ENCODE measurements at places on chromosomes 5 and 9.

GRCh38 chr5:154207204-154207603 lies 16.7 kb downstream of the GALNT10 start:
- no peak for DNase-seq

DNA sequence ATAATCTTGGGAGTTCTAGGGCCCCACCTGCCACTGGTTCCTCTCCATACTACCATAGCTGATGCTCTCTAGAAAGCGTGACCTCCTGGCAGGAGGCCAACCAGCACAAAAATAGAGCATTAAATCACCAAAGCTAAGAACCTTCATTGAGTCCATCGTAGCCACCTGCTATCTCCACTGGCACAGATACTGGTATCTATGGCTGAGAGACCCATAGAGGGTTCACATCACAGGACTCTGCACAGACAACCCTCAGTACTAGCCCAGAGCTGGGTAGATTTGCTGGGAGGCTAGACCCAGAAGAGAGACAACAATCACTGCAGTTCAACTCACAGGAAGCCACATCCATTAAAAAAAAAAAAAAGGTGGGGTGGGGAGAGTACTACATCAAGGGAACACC lies 509.1 kb downstream of the DTWD2 start:
- no peak for DNase-seq

DNA sequence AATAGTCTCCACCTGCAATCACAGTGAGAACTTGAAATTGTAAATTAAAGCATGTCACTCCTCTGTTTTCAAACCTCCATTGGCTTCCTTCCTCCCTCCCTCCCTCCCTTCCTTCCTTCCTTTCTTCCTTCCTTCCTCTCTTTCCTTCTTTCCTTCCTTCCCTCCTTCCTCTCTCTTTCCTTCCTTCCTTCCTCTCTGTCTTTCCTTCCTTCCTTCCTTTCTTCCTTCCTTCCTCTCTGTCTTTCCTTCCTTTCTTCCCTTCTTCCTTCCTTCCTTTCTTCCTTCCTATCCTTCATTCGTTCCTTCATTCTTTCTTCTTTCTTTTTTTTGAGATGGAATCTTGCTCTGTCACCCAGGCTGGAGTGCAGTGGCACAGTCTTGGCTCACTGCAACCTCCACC lies 595.0 kb upstream of the ZNF608 start:
- no peak for DNase-seq

DNA sequence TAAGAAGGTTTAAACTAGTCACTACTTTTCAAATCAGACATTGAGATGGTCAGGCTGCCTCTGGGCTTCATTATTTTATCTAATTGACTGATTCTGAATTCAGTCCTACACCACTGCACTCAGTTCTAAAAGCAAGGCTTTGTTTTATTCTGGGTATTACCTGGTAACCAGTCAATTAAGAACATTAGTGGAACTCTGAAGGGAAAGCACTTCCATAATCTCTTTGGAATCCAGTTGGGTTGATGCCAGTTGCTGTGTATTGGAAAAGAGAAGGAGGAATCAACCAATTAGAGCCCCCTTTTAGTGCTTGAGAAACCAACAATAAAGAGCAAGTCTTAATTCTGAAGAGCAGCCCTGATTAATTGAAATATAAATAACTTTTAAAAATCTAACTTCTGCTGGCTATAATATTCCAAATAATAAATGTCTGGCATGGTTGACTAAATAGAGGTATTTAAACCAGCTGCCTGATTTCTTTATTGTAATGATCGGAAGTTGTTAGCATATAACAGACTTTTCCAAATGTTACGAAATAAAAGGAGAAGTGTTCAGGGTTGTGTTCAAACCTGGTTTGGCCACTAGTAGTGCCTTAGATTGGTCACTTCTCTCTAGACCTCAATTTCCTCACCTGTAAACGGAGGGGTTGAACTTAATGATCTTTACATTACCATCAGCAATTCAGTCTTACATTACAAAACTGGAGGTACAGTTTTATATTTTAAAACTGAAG lies 32.0 kb downstream of the CPEB4 start:
- no peak for DNase-seq

DNA sequence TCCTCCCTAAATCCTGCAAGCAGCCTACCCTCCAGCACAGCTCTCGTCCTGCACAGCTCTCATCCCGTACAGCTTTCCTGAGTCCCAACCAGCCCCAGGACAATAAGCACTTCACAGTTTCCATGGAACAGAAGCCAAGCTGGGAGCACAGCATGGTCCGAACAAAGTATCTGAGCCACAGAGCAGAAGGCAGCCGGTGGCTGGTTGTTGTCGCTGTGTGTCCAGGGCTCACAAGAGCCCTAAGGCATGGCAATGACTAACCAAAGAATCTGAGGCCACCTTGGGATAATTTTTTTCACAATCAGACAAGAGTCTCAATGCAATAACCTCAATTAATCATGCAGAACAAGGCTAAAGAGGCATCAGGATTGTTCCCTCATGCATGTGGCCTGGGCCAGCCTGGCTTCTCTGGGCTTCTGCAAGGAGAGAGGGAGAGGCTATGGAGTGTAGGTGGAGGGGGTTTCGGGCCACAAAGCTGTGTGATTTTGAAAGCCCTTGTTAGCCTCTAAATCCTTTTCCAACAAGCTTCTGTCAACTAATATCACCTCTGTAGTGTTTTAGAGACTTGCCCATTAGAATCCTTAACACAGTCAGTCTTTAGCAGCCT lies 323.4 kb downstream of the PIK3R1 start:
- no peak for DNase-seq

- no peak for DNase-seq
Observed at GRCh38 chr5:159257007-159257406, 6.1 kb upstream of the UBLCP1 start.

- peak; percentile 76 for DNase-seq
Observed at GRCh38 chr9:130766021-130766926, 68.8 kb upstream of the ABL1 start.

DNA sequence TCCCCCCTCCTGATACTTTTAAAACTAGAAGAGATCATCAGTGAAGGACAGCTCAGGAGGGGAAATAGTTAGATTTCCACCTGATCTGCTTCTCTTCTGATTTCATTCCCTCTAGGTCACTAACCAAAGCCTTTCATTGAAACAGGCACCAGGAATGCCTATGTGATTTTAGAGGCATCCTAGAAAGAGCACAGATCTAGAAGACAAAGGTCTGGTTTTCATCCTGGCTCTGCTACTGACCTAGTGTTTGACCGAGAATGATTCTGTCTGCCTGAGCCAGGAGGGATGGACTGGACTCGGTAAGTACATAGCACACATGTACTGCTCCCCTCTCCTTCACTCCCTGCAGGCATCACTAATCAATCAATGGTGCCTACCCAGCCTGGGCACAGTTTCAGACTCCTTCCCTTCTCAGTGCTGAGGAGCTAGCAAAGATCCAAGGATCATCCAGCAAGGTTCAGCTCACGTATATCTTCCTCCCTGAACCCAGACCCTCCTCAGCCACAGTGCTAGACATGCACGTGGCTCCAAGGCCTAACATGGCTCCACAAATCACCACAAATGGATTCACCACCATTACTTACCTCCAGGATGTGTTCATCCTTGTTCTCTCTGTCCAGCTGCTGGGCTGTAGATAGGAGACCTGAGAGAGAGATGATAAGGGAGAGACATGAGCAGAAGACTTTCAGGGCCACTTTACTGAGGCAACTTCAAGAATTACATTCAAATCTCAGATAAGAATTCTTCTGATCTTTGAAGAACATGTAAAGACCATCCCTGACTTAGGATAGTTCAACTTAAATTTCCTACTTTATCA lies 35.2 kb downstream of the FAT2 start:
- peak; percentile 29 for DNase-seq

- DNase-seq = no peak
Observed at GRCh38 chr5:159132429-159133040, 32.8 kb upstream of the EBF1 start.

DNA sequence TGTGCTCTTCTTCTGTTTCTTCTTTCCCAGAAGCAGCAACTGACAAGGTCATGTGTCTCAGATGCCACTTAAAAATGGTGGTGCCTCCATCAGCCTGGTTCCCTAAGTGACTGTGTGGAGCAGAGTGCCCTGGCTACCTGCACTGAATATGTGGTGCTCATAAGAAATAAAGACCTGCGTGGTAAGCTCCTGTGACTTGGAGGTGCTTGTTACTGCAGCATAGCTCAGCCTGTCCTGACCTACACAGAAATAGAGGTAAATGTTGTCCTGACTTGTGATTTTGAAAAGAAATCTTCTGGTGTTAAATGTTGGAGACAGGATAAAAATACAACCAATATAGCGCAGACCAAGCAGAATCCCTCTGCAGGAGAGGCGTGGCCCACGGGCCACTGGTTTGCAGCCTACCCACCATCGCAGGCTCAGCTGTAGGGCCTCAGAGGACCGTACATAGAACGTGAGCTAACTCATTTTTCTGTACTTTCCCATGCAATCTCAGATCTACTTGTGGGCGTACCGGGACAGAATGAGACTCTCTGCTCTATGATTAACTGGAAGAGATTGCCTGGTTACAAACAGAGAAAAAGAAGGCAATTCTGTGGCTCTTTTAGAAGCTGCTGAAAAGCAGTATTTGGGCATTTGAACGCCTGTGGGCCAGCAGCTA lies 79.4 kb upstream of the UNC5A start:
- no peak for DNase-seq

DNA sequence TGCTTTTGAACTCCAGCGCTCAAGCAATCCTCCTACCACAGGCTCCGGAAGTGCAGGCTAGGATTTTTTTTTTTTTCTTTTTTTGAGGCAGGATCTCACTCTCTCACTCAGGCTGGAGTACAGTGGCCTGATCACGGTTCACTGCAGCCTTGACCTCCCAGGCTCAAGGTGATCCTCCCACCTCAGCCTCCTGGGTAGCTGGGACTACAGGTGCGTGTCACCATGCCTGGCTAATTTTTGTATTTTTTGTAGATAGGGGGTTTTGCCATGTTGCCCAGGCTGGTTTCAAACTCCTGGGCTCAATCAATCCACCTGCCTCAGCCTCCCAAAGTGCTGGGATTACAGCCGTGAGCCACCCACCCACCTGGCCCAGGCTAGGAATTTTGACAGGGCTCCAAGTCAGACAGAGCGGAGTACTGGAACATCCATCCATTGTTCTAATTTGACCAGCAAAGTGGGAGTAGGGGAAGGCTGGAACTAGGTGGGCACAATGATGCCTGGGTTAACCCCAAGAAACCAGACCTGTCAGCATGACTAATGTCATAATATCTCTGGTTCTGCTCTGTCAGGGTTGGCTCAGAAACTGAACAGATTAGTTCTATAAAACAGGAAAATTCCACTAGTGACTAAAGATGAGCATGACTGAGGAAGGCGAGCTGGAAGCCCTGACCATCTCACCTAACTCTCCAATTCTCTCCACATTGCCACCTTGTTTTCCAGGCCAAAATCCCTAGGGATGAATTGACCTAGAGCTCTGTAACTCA lies 9.2 kb downstream of the ZBTB5 start:
- DNase-seq = no peak

- no peak for DNase-seq
Observed at GRCh38 chr5:90528601-90529193, 687 bp downstream of the LYSMD3 start.

DNA sequence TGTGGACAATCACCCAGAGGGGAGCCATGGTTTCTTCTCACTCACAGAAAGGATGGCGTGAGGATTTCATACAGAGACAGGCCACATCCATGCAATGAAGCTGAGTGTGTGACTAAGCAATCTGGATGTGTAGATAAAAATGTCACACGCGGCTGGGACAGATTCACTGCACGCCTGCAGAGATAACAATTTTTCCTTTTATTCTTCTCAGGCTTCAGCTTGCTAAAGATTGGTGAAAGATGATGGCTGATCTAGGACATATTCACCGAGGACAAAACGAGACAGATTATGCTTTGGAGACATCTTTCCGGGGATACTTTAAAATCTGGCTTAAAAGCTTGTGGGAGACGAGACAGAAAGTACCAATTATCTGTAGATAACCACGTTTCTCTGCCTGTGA lies 313.9 kb upstream of the TRPC7 start:
- no peak for DNase-seq

DNA sequence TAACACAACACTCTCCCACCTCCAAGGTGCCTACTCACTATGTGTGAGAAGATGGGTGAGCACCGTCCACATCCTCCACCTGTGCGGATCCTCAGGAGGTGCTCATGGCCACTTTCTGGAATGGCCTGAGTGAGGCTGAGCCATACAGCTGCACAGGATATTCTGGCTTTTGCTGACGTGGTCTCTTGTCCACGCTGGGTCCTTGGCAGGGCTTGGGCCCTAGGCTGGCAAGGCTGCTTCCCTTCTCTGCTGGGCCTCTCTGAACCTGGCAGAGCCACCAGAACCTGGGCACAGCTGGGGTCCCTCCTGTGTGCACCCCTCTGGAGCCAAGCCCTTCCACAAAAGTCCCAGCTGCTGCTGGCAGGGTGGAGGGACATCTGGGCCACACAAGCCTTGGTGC lies 56.4 kb upstream of the IER5L start:
- no peak for DNase-seq

DNA sequence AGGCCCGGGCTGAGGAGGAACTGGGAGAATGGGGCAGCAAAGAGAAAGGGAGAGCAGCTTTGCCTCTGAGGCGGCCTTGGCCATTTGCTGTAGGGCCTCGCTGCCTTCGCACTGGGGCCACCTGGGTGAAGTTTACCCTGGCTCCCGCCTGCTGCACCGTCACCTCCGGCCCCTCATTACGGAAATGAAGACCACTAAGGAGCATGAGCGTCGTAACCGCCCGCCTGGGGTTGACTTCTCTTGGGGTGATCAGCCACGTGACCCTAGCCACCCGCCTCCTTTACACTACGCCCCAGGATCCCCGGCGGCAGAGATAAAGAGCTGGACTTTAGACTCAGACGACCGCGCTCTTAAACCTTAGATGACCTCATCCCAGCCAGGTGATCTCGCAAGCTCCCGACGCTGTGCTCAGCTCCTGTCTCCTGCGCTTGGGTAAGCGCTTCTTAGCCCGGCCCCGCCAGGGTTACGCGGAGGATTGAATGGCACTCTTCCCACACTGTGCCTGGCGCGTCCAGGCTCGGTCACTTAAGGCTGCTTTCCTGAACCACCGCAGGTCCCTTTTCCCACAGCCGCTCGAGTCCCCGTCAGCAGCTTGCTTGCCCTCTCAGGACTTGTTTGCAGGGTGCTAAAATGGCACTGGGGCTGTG lies 107.9 kb upstream of the LARP1 start:
- peak; percentile 91 for DNase-seq

DNA sequence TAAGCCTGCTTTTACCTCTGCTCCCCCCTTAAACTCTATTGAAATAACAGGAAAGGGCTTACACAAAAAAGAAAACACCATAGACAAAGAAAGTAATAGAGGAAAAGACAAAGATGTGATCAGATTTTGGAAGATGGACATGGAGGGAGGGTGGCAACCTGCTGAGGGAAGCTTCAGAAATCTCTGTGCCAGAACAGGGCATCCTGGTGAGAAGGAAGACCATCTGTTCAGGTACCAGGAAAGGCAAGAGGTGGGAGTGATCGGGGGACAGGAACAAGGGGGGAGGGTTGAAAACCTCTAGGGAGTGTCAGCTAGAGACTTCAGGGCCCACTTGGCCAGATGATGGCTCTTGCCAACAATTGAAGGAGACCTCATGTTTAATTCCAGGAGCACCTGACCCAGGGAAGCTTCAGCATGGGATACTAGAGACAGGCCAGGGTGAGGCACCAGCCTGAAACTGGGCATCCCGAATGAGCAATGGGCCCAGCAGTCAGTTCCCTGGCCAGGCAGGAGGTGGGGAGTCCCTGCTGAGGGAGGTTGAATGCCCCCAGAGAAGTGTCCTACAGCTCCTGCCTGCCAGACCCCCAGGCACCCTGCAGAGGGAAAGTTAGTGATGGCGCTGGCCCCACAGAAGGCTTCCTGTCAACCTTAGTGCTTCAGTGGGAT lies 8.2 kb downstream of the SQSTM1 start:
- no peak for DNase-seq

All from islet precursor cell (in vitro differentiated cells).